NCI-H2171 (cell line): ENCODE measurements at places on chromosomes 5 and 9.
A peak's percentile ranks its signal among the peaks of the same experiment; 100 is the strongest.

DNA sequence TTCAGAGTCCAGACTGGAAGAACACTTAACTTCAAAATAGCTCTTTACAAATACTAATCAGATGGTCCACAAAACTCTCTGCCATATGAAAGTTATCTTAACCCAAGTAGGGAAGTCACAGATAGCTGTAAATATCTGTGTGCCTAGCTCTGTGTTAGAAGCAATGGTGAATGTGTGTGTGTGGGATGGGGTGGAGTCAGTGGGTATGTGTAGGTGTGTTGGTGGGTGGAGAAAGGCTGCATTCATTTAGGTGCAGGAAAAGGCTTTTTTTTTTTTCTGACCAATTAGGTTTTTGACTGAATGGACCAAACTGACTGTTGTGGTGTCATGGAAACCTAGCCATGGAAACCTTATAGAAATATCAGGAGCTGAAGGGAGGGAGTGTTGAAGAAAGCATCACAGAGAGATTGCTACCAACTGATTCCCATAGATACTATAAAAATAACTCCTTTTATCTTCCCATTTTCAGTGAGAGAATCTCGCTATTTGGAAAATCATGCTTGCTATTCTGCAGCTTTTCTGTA lies 156.2 kb upstream of the NR3C1 start:
- DNase-seq = no peak

DNA sequence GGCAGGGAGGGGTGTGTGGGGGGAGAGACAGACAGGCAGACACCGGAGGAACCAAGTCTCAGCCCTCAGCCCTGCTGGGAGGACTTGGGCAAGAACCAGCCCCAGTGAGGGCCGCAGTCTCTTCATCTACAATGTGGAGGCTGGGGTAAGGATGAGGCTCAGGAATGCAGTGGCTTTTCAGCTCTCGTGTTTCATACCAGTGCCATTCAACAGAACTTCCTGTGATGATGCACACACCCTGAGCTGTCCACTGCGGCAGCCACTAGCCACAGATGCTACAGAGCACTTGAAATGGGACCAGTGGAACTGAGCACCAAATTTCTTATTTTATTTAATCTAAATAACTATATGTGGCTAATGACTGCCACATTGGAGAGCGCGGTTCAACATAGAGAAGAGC lies 10.7 kb downstream of the CAMK2A start:
- DNase-seq = no peak

- no peak for DNase-seq
Measured at GRCh38 chr9:95876595-95876994, 1.1 kb downstream of the ERCC6L2 start.

- no peak for DNase-seq
Measured at GRCh38 chr9:91416096-91416712, 7.4 kb downstream of the NFIL3 start.

DNA sequence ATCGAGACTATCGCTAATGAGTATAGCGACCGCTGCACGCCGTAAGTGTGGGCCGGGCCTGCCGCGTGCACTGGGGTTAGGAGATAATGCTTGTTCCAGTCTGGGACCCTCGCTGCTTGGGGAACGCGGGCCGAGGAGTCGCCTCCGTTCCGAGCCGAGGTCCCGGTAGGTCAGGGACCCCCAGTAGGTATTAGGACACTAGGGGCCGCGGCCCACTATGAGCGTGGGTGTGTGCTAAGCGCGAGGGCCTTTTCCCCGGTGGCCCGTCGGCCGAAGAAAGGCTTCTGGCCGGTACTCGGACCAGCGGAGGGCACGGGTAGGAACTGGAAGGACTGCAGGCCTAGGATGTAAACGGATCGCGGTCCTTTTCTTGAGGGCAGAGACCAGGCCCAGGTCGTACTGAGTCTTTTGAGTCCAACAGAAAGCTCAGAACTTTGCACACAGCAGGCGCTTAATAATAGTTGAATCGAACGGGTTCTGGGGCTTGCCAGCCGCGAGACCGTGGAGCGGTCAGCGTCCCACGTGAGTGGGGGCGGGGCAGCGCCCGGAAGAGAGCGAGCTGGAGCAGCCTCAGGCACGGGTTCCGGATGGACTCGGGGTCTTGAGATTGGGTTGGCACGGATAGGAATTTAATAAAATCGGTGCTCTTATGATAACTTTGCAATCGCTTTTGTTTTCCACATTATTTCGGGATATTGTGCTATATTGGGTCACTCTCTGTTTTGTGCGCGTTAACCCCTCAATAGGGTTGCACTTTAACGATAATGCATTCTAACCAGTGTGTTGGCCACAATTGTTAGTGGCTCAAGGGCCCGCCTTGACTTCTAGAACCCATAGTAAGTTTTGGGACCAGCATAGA lies 733 bp downstream of the HSPA4 start:
- DNase-seq = no peak

DNA sequence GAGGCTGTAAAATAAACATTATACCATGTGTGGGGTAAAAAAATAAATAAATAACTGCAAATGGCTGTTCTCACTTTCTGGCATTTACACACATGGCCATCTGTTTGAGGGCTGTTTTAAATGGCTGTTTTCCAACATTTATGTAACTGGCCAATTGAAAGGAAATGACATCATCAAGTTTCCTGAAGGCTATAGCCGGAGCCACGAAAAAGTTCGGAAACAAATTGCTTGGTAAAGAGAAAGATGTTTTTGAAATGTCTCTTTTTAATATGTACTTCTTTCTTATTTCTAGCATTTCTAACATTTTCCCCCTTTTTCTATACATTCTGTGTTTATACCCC lies 95.4 kb upstream of the DAB2 start:
- DNase-seq = no peak

DNA sequence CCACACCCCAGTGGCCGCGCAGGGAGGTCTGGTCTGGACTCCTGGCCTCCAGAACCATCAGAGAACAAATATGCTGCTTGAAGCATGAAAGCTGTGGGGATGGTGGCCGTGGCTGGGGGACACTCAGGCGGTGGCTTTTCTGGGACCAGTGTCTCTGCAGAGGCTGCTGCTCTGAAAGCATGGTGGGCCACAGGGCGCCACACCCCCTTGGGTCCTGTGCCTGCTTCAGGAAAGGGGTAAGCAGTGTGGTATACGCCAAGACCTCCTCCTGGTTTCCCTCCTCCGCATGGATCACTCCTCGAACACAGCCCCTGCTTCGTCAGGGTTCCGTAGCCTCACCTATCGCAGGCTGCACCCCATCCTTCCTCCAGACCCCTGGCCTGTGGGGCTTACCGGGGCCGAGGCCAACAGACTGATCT lies 19.7 kb upstream of the TERT start:
- DNase-seq = no peak

- DNase-seq = no peak
Measured at GRCh38 chr9:79764374-79764773, 192.6 kb downstream of the TLE4 start.

DNA sequence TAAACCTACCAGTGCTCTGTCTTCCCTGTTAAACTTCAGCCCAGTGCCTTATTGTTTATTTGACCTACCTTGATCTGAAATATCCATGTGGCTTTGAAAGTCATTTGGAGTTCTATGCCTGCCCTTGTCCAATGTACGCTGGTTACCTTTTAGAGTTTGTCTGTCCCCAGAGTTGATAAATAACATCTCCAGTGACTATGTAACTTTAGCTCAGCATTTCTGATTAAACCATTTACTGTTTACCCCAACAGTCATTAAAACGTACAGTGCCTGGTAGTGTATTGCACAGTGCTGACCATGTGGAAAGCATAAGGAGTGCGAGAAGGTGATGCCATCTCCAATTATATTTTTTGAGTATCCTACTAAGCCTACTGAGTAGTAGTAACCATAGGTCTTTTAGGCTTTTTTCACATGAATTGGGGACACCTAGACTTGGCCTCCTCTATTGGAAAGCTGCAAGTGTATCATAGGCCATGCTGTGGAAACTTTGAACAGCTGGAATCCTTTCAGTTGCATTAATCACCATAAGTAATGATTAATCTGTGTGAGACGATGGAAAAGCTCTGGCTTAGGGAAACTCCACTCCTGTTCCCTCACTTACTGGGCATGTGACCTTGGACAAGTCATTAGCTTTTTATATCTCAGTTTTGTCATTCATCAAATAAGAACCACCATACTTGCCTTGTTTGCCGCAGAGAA lies 93.5 kb downstream of the MAST4 start:
- no peak for DNase-seq

- DNase-seq = no peak
Measured at GRCh38 chr9:3962971-3963642, 336.8 kb downstream of the GLIS3 start.

GRCh38 chr9:16426716-16427115 lies 443.8 kb downstream of the BNC2 start:
- DNase-seq = no peak

- no peak for DNase-seq
Measured at GRCh38 chr5:33008751-33009418, 297.8 kb downstream of the NPR3 start.

- peak; percentile 59 for DNase-seq
Measured at GRCh38 chr5:77086368-77086688, 757 bp downstream of the ZBED3 start.
